Sigmoid colon (tissue), 7 donors: ENCODE measurements at places on chromosomes 6 and 20. TPM values are rescaled to one million over a fixed set of nuclear protein-coding genes. Genes with fewer than 3 reads are reported as not detected.

GRCh38 chr6:104325341-104326172 lies 534.2 kb downstream of the HACE1 start:
- H3K36me3 ChIP-seq = no peaks in the 10 kb centered on the region
- H3K4me1 ChIP-seq = no peaks in the 10 kb centered on the region
- H3K4me3 ChIP-seq = no peak overlapping the region
- DNase-seq = no peak

- H3K4me3 ChIP-seq = peak overlapping the region; percentile 99
- peak overlapping the region; percentile 99 for H3K27ac ChIP-seq
- H3K27me3 ChIP-seq = no peaks in the 10 kb centered on the region
- DNase-seq = no peak
Measured at GRCh38 chr6:109381061-109381746, 1.1 kb downstream of the CD164 start.

DNA sequence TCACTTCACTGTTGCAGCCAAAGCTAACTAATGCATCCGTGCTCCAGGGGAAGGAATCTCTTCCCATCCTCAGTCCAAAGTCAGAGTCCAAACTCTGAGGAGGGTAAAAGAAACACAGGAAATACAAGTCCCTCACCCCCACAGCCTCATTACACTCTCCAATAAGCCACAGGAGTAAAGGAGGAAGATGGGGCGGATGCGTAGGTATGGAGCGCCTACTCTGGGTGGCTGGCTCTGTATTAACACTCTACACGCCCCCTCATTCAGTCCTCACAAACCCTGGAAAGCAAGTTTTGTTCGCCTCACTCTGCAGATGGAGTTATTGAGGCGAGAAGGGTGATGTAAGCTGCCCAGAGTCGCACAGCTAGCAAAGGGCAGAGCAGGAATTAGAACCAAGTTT lies 242.9 kb downstream of the NRN1 start:
- H3K27me3 ChIP-seq = no peaks in the 10 kb centered on the region
- no peaks in the 10 kb centered on the region for H3K4me1 ChIP-seq
- H3K4me3 ChIP-seq = no peak overlapping the region
- no peak overlapping the region for H3K27ac ChIP-seq
- no peak for DNase-seq

- H3K36me3 ChIP-seq = no peaks in the 10 kb centered on the region
- peaks cover 22% of the 10 kb centered on the region for H3K27me3 ChIP-seq
- no peaks in the 10 kb centered on the region for H3K4me1 ChIP-seq
- H3K4me3 ChIP-seq = no peak overlapping the region
Measured at GRCh38 chr6:106098383-106099234, 12.5 kb downstream of the PRDM1 start.

The PPP1R16B gene
- total RNA-seq = 3.9 TPM

DNA sequence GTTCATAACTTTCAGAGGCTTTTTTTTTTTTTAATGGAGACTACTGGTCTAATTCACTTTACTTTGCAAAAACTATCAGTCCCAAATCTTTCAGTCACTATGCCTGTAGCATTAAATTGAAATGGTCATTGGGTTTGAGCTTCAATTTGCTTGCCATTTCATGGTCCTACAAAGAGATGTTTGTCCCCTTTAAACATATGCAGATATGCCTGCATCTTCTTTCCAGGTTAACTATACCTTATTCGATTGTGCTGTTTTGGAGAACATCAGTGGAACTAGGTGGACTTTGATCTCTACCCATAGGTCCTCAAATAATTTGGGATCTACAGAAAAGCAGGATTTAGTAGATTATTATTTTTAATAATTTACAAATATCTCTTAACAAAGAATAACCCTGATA lies 4.6 kb downstream of the POU3F2 start:
- no peak overlapping the region for H3K4me3 ChIP-seq
- H3K27ac ChIP-seq = no peak overlapping the region
- H3K27me3 ChIP-seq = peaks cover 63% of the 10 kb centered on the region
- H3K4me1 ChIP-seq = no peaks in the 10 kb centered on the region

The AFDN gene
- 104 TPM for total RNA-seq

The SLC17A3 gene
- not detected for total RNA-seq

- no peaks in the 10 kb centered on the region for H3K4me1 ChIP-seq
- no peak for DNase-seq
- H3K36me3 ChIP-seq = peaks cover 19% of the 10 kb centered on the region
- no peak overlapping the region for H3K4me3 ChIP-seq
- H3K27me3 ChIP-seq = no peaks in the 10 kb centered on the region
Measured at GRCh38 chr6:105330913-105331312, 72.0 kb downstream of the PREP start.

DNA sequence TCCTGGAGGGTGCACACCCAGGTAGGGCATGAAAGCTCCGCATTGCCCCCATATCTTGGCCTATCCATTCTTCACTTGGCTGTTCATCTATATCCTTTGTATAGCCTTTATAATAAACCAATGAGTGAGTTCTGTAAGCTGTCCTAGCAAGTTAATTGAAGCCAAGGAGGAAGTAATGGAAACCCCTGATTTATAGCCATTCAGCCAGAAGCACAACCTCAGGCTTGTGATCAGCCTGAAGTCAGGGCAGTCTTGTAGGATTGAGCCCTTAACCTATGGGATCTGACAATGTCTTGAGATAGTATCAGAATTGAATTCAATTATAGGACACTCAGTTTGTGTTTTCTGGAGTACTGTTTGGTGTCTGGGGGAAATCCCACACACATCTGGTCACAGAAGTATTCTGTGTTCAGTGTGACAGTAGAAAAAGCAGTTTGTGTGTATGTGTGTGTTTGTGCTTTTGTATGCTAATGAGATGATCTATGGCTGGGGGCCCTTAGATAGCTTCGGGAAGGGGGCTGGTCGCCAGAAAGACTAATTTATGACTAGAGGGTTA lies 5.7 kb downstream of the NT5E start:
- H3K4me1 ChIP-seq = peaks cover 45% of the 10 kb centered on the region
- no peaks in the 10 kb centered on the region for H3K36me3 ChIP-seq
- H3K27me3 ChIP-seq = no peaks in the 10 kb centered on the region
- DNase-seq = no peak
- H3K4me3 ChIP-seq = no peak overlapping the region
- no peak overlapping the region for H3K27ac ChIP-seq

DNA sequence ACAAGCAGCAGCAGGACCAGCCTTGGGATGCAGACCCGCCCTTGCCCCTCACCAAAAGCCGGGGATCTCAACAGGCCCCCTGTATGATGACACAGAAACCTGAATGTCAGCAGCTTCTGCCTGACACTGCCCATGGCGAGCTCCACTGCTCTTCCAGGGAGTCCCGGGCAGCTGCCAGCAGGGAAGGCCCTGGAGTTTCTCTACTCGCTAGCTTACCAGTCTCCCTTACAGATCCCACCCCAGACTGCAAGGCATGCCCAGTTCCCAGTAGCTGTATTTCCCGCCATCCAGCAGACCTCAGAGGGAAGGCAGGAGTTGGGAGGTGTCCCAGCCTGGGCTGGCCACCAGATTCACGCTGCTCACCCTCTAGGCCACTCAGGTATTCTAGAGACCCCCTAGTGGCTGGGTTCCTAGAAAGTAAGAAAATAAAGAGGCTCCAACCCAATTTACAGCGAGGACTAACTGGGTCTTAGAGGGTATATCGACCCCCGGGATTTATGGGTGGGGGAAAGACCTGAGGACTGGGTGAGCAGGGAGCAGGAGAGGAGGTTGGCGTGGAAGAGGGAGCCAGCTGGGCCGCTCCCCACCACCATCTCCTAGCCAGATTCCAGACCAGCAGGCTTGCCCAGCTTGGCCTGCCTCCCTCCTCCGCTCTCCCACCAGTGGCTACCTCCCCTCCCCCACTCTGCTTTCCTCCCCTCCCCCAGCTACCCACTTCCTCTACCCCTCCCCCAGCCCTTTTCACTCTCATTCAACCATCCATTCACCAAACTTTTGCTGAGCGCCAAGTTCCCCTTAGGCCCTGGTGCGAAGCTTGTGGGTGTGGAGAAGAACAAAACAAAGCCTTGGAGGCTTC lies 9.7 kb upstream of the HMGA1 start:
- DNase-seq = no peak
- no peak overlapping the region for H3K27ac ChIP-seq
- H3K36me3 ChIP-seq = no peaks in the 10 kb centered on the region
- H3K4me3 ChIP-seq = no peak overlapping the region
- H3K27me3 ChIP-seq = no peaks in the 10 kb centered on the region
- peaks cover 13% of the 10 kb centered on the region for H3K4me1 ChIP-seq

The CLVS2 gene
- 1.8 TPM for total RNA-seq

- H3K27ac ChIP-seq = no peak overlapping the region
- H3K4me1 ChIP-seq = no peaks in the 10 kb centered on the region
- H3K4me3 ChIP-seq = no peak overlapping the region
- DNase-seq = no peak
- H3K27me3 ChIP-seq = no peaks in the 10 kb centered on the region
Measured at GRCh38 chr6:21264288-21265033, 329.1 kb upstream of the SOX4 start.

GRCh38 chr20:13231031-13231752 lies 10.1 kb downstream of the ISM1 start:
- no peak overlapping the region for H3K4me3 ChIP-seq
- no peaks in the 10 kb centered on the region for H3K36me3 ChIP-seq
- DNase-seq = no peak
- no peaks in the 10 kb centered on the region for H3K4me1 ChIP-seq
- no peaks in the 10 kb centered on the region for H3K27me3 ChIP-seq
- no peak overlapping the region for H3K27ac ChIP-seq

The MATN4 gene
- total RNA-seq = not detected

GRCh38 chr6:88369262-88369661 lies 203.1 kb upstream of the CNR1 start:
- DNase-seq = no peak
- no peak overlapping the region for H3K27ac ChIP-seq
- no peak overlapping the region for H3K4me3 ChIP-seq
- H3K4me1 ChIP-seq = no peaks in the 10 kb centered on the region

- no peak overlapping the region for H3K4me3 ChIP-seq
- H3K27me3 ChIP-seq = no peaks in the 10 kb centered on the region
- H3K36me3 ChIP-seq = no peaks in the 10 kb centered on the region
- no peak overlapping the region for H3K27ac ChIP-seq
Measured at GRCh38 chr6:166492092-166492741, 94.3 kb downstream of the RAMACL start.

GRCh38 chr20:61030130-61030529 lies 221.9 kb upstream of the CDH4 start:
- DNase-seq = no peak
- H3K4me3 ChIP-seq = no peak overlapping the region
- H3K36me3 ChIP-seq = no peaks in the 10 kb centered on the region
- no peak overlapping the region for H3K27ac ChIP-seq
- H3K4me1 ChIP-seq = no peaks in the 10 kb centered on the region

The ANKEF1 gene
- total RNA-seq = 0.36 TPM

GRCh38 chr6:140663094-140663493 lies 1288.6 kb upstream of the CITED2 start:
- no peaks in the 10 kb centered on the region for H3K27me3 ChIP-seq
- no peaks in the 10 kb centered on the region for H3K36me3 ChIP-seq
- no peak for DNase-seq
- no peak overlapping the region for H3K27ac ChIP-seq
